HAP-1 (cell line): ENCODE measurements at places on chromosomes 12 and 14.

DNA sequence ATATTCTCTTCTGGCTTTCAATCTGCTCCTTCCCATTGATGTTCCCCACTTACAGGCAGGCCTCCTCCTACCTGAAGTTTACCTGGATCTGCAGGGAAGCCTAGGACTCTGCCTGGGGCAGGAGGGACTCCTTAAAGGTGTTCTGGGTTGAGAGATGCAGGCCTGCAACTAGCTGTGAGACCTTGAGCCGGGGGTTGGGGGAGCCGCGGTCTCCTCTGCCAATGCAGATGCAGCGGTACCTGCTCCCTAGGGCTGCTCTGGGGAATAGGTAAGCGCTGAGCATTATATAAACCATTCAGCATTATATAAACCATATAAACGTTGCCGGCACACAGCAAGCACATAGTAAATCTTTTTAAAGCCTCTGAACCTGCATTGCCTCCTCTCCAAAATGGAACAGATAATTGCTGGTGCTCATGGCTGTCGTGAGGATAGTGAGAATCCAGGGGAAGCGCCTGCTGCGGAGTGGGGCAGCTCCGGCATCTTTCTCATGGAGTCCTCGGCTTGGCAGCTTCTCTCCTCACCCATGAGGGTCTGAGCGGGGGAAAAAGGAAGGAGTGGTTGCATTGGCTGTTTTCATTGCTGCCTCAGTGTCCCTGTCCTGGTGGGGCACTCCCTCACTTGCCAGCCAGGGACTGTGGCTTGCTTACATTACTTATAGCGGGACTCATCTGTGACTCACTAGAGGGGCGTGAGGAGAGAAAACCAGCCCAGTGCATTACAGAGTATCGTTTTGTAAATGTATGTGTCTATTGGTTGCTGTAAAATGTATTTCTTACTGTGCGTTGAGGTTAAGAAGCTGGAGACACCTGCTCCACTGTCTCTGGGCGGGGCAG lies 12.5 kb upstream of the KRT80 start:
- DNase-seq = no peak

GRCh38 chr14:92135269-92135668 lies 13.5 kb downstream of the CPSF2 start:
- DNase-seq = no peak

DNA sequence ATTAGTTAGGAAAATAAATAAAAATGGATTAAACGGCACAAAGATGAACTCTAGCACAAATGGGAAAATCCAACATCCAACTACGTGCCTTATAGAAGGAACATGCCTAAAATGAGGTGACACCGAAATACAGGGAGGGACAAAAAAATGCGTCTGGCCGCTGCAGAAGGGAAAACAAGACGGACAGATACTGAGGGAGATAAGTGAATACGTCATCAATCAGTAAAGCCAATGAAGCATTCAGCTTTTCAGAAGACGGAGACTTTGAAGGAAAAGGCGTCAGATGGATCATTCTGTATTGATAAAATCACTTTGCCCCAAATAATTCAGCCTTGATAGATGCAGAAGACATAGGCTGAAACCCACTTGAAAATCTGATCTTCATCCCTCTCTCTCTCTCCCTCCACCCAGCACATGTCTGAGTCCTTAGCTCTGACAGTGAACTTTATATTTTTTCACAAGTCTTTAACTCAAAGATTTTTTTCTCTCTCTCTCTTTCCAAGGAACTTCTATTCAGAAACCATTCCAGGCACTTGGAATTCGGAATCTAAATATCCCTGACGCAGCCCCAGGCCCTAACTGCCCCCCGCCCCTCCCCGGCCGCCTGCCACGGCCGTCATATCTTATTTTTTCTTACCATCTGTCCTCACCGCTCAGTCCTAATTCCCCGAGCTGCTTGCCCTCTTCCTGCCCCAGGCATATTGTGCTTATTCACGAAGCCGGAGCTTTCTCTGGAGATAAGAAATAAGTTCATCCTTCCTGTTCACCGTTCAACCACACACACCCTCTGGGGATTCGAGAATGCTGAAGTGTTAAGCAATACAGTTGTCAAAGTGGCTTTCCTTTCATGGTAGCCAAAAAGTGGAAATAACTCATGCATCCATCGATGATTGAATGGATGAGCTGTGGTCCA lies 35.5 kb upstream of the RFLNA start:
- no peak for DNase-seq

DNA sequence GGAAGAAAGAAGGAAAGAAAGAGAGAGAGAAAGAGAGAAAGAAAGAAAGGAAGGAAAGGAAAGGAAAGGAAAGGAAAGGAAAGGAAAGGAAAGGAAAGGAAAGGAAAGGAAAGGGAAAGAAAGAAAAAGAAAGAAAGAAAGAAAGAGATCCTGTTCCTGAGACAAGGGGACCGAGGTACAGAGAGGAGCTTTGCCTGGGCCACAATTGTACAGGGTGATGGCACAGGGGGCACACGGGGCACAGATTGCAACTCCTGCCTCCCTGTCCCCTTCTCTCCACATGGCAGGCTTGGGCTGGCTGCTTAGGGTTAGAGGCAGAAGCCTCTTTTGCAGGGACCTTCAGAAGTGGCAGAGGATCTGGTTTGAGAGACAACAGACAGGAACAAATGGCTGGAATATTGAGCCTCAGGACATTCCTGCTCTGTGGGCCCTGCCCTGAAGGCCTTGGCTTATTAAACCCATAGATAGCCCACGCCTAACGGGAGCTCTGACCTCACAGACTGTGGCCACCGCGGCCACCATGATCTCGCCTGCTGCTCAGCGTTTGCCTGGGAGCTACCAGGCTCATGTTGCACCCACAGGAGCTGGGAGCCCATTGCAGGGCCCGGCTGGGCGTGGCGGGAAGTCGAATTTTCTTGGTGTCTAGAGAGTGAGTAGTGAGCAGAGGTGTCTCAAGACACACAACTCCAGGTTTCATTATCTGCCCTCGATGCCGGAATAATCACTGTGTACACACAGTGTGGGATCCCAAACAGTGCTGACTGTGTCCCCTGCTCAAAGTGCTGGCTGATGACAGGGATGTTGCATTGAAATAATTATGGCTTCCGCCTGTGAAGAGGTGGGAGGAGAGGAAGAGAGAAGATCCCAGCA lies 147.9 kb upstream of the NCOR2 start:
- no peak for DNase-seq

- peak; percentile 15 for DNase-seq
These were observed 150.8 kb upstream of the FSCB start for GRCh38 chr14:44657696-44658388.

GRCh38 chr14:75518625-75519024 lies 3.6 kb upstream of the BATF start:
- DNase-seq = no peak

DNA sequence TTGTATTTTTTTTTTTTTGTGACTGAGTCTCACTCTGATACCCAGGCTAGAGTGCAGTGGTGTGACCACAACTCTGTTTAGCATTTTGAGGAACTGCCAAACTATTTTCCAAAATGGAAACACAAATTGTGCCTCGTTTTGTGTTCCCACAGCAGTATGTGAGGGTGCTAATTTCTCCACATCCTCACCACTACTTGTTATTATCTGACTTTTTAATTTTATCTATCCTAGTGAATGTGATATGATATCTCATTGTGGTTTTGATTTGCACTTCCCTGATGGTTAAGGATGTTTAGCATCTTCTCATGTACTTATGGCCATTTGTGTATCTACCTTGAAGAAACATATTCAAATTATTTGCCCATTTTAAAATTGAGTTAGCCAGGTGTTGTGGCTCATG lies 62.4 kb downstream of the SRGAP1 start:
- no peak for DNase-seq

DNA sequence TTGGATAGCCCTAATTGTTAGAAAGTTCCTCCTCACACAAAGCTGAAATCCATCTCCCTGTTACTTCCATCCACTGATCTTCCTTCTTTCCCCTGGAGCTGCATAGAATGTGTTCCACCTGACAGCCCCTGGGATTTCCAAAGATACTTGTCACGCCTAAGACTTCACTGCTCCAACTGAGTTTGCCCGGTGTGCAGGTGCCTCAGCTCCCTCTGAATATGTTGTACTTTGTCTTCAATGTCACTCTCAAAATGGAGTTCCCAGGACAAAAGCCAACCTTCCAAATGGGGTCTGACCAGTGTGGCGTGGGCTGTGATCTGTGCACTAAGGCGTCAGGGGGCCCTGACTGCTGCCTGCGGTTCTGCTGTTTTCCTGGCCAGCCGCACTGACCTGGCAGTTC lies 42.8 kb downstream of the CACNA2D4 start:
- DNase-seq = no peak

DNA sequence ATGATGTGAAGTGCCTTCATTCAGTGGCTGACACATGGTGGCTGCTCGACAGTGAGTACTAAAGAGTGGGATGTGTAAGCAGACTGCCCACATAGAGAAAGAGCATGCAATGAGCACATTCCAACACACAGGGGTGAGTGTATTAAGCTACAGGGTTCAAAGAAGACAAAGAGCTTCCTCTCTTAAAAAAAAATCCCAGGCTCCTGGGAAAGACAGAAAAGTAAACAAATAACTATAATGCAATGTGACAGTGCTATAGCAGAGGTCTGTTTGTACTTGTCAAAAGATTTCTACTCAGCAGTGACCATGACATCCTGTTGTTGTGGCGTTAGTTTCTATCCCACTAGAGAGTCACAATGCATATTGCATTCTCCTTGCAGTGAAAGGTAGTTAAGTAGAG lies 12.4 kb upstream of the PCNX1 start:
- DNase-seq = no peak
